ENCODE measurements at places on chromosomes 2 and 18. TPM values are rescaled to one million over a fixed set of nuclear protein-coding genes. Genes with fewer than 3 reads are reported as not detected.

- DNase-seq, result peak; percentile 85
Measured at GRCh38 chr2:187395276-187396015, 52.6 kb downstream of the CALCRL start.

DNA sequence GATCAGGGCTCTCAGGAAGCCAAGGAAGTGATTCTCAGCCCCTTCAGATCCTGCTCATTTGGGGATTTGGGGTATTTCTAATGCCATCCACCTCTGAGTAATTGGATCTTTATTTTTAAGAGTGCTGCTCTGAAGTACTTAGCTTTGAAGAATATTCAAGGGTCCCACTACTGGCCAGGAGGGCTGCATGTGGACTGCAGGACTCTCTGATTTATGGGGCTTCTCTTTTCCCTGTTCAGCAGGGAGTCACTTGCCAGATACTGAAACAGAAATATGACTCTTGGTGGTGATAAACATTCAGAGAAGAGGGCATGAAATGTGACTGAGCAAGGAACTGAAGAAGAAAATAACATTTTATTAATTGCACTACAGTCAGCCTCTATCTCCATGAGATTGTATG lies 138.5 kb downstream of the MTX2 start:
- DNase-seq, result no peak

The HOXD11 gene
- total RNA-seq, result not detected

- DNase-seq, result no peak
Measured at GRCh38 chr18:4130734-4131719, 324.1 kb downstream of the DLGAP1 start.

- no peak for DNase-seq
Measured at GRCh38 chr2:1586923-1587840, 157.1 kb downstream of the PXDN start.

GRCh38 chr2:36710858-36711515 lies 14.5 kb downstream of the VIT start:
- DNase-seq, result no peak

DNA sequence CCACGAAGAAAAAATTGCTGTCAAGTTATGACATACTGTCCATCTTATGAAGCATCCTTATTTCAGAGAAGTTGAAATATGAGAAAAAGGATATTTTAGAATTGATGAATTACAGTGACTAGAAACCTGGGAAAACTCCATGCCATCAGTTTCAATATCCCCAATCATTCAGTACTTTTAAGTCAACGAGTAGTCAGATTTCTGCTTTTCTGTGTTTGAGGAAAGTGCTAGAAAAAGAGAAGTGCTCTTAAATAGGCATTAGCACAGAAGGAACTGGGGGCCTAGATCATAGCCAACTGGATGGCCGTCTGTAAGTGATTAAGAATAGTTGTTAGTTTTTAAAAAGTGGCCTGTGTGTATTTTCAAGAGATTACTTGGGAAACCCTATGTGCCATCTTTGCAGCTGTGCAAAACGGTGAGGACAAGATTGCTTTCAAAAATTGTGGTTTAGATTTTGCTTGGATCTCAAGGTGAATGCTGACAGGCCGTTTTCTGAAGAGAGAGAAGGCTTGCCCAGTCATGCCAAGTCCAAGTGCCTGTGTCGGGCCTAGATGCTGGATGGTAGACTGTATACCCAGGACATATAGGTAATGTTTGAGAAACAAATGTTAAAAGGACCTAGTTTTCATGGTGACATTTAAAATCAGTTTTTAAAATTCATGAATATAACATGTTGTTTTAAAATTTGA lies 5.1 kb downstream of the NEDD4L start:
- no peak for DNase-seq

GRCh38 chr2:27251766-27252165 lies 11.1 kb downstream of the SLC30A3 start:
- DNase-seq, result no peak

Data from dermis microvascular lymphatic vessel endothelial cell (primary cell).